ENCODE measurements at places on chromosomes 16 and 17.
A peak's percentile ranks its signal among the peaks of the same experiment; 100 is the strongest.

DNA sequence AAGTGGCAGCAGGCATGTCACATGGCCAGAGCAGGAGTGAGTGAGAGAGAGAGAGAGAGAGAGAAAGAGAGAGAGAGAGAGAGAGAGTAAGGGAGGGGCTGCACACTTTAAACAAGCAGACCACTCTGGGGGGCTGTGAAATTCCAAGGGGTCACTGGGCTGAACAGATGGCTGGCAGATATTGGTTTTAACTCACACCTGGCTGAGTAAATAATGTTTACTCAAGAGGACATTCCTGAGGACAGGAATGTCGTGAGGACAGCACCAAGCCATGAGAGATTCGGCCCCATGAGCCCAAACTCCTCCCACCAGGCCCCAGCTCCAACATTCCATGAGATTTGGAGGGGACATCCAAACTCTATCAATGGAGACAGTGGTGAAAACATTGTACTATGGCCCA is 269.7 kb downstream of the CBLN1 start:
- no peak for DNase-seq

DNA sequence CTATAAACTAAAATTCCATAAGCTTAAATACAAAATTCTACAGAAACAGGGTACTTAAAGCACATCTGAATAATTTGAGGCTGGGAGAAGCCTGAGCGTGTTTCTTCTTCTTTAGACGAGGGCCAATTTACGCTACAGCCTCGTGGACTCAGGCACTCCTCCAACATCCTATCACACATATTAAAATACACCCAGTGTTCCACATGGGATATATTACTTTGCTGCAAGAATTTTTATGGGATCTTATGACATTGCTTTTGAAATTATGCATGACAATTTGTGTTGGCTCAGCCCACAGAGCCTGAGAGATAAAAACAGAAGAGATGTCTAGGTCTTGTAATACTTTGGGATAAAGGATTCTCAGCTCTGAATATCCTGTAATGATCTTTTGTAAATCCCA is 3.5 kb upstream of the TANGO6 start:
- DNase-seq = no peak

- DNase-seq = no peak
These were observed 50.4 kb upstream of the HS3ST2 start for GRCh38 chr16:22763437-22764080.

DNA sequence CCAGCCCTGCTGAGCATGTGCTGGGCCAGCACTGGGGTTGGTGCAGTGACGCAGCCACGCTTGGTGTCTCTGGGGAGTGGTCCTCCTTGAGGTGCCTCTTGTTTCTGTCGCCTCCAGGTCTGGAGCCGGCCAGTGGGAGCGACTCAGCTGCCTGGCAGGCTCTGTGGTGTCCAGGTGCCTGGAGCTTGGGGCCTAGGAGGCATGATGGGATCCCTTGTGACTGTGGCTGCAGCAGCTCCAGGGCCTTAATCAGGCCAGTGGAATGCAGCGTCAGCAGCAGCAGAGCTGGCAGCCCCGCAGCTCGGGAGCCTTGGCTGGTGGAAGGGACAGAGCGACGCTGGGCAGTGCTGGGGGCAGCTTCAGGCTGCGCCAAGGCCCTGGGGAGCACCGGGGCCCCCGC is 74.7 kb upstream of the CIBAR2 start:
- no peak for DNase-seq

- no peak for DNase-seq
These were observed 11.5 kb upstream of the ZNF747 start for GRCh38 chr16:30546115-30546514.

DNA sequence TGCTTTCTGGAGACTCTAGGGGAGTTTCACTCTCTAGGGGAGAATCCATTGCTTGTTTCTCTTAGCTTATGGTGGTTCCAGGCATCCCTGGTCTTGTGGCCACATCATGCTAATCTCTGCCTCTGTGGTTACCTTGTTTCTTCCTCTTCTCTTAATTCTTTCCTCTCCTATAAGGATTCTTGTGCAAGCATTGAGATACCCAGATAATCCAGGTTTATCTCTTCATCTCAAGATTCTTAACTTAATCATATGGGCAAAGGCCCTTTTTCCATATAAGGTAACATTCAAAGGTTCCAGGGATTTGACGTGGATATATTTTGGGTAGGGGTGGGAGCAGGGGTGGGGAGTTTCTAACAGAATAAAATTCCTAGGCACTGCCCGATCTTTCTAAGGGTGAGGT is 32.6 kb downstream of the FAM20A start:
- no peak for DNase-seq

DNA sequence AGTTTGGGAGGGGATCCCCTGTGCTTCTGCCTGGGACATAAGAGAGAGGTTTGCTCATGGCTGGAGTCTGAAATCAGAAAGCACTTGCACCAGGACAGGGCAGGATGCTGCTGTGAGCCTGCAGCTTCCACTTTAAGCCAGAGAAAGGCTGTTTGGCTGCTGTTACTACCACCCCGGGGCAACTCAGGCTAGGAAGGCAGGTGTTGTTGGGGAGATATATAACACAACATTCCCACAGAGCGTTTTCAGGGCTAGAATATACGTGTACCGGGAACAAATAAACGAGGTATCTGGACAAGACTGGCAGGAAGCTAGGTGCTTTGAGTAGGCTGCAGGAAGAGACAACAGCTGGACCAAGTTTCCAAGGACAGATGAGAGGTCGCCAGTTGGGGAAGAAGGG is 313.3 kb upstream of the CCL2 start:
- DNase-seq = no peak

GRCh38 chr17:79730437-79730768 is 340 bp upstream of the ENPP7 start:
- no peak for DNase-seq

- no peak for DNase-seq
These were observed 2.7 kb downstream of the CTDNEP1 start for GRCh38 chr17:7248796-7249195.

GRCh38 chr17:7139400-7139799 is 24.8 kb upstream of the ASGR2 start:
- DNase-seq = no peak

DNA sequence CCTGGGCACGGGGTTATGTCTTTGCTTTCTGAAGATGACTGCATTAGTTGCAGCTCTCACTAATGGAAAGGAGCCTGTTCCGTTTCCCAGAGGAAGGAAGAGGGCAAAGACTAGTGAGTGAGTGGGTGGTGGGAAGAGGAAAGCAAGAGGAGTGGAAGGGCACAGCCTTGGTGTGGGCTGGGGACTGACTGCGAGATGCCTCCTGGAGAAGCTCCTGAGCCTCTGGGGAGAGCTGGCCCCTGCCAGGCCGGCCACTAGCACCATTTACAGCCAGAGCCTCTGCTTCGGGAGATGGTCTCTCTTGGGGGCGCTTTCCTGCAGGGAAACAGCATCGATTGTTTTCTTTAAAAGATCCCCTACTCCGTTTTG is 825 bp upstream of the RHBDL3 start:
- DNase-seq = no peak

GRCh38 chr17:43917348-43918025 is 10.2 kb upstream of the MPP2 start:
- DNase-seq = peak; percentile 71

GRCh38 chr17:61218438-61218837 is 181.2 kb upstream of the TBX2 start:
- DNase-seq = no peak

- DNase-seq = no peak
These were observed 14.4 kb downstream of the TRIM25 start for GRCh38 chr17:56899403-56899802.

DNA sequence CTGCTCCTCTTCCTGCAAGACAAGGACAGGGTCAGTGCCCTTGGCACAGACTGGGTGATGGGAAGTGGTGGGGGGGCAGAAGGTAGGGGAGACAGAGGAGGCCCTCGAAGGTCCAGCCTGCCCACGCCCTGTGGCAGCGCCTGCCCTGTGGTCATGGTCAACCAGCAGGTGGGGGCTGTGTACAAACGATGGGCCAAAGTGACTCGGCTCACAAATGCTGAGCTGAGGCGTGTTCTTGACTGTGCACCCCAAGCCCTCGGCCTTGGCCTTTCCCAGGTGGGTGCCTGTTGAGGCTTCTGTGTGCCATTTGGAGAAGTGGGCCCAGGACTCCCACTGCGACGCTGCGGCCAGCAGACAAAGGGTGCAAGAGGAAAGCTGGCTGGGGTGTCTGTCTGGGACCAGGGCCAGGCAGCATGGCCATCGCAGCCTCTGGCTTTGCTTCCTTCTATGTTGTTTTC is 22.6 kb downstream of the MXRA7 start:
- no peak for DNase-seq

- DNase-seq = no peak
These were observed 6.5 kb downstream of the DPEP2NB start for GRCh38 chr16:68009157-68009735.

GRCh38 chr16:65782611-65783600 is 583.6 kb upstream of the CDH5 start:
- no peak for DNase-seq

GRCh38 chr17:50908860-50909764 is 43.0 kb upstream of the TOB1 start:
- DNase-seq = no peak

DNA sequence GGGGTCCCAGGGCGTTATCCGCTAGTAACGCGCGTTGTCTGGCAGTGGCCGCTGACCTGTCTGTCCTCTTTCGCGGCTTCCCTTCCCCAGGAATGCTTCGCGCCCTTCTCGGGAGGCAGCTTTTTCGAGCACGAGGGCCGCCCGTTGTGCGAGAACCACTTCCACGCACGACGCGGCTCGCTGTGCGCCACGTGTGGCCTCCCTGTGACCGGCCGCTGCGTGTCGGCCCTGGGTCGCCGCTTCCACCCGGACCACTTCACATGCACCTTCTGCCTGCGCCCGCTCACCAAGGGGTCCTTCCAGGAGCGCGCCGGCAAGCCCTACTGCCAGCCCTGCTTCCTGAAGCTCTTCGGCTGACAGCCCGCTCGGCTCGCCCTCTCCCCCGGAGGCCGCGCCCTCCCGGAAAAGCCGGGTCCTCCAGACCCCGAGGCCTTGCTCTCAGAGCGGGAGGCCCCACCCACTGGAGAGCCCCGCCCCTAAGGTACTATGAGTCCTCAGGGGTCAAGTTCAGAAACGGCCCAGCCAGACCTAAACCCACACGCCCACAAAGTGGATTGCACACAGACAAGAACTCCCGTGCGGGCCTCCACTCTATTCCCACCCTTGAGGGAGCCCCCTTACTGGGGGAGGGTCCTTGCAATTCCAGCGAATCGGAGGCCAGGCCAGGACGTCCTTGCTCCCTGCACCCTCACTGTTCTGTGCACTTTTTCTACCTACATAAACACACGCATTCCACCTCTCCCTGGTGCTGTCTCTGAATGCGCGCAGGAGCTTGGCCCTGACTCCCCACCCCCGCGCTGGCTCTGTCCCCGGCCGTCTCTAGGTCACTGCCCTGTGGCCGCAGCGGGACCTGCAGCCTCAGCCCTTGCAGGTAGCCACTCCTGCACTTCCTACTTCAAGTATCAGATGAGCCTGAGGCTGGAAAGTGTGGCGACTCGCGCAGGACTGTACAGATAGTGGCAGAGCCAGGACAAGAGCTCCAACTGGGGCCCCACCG is 5.4 kb upstream of the SLC5A2 start:
- peak; percentile 61 for DNase-seq

- no peak for DNase-seq
These were observed 7.4 kb upstream of the COX10 start for GRCh38 chr17:14061666-14062560.

GRCh38 chr16:16996827-16997226 is 473.9 kb downstream of the XYLT1 start:
- DNase-seq = no peak

DNA sequence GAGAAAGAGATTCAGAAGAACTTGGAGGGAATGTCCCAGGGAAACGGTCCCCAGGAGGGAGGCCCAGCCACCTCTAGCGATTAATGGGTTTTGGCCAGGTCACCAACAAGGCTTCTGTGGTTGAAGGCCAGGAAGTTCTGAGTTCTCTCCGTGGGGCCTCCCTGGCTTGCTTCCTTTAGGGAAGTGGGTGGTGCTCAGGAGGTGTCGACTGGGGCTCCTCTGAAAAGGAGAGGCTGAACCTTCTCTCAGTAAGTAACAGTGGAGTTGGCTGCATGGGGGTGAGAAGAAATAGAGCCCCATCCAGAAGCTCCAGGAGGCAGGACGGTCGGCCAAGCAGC is 77.1 kb upstream of the GSE1 start:
- no peak for DNase-seq
